ENCODE measurements at places on chromosomes 6 and 20.

DNA sequence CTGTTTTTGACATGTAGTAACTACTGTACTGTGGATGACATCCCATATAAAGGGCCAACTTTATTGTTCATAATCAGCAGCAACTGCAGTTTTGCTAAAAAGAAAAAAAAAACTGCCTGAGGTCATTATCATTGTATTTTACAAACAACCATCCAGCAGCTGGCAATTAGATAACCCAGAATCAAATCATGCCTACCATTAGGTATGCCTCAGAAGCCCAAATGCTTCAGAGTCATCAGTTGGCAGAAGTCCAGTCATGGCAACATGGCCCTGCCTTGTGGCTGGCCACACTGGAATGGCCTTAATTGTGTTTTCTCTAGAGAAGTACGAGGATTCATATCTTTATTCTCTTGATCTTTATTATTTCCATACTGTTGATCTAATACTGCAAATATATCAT is 462.4 kb upstream of the NRSN1 start:
- no peak for DNase-seq

GRCh38 chr6:91029211-91029610 is 442.3 kb upstream of the MAP3K7 start:
- DNase-seq: no peak

DNA sequence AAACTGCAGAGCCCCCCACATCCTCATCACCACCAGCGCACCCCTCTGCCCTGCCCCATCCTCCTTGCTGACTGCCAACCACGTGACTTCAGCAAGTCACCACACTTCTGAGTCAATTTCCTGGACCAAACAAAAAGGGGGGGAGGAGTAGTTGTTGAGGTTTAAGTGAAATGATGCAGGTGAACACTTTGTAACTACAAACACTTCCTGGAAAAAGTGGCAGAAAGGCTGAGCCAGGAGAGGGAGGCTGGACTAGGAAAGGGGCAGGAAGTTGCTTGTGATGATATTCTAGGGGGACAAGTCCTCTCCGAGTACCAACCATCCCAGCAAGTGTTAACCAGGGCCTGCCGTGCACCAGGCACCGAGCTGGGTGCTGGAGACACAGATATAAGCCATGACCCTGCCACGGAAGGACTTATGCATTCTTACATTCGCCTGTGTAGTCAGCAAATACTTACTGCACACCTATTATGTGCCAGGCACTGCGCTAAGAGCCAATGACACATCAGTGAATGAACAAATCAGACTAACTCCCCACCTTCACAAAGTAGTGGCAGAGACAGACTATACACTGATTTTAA is 67.3 kb downstream of the PREX1 start:
- peak; percentile 48 for DNase-seq

DNA sequence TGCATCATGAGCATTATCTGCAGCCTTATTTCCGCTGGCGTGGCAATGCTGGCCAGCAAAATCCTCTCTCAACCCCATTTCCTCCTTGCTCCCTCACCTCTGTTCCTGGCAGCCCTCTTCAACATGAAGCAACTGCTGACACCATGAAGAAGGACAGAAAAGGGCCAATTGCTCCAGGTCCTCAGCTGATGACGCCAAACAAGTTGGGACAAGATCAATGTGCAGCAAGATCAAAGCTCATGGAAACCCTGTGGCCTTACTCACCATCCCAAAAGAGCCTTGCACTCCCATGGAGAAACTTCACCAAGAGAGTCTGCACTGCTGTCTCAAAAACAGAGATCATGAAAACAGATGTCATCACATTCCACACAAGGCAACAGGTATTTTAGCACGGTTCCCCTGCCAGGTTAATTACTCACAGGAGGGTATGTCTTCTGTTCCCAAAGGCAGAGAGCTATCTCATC is 7.4 kb downstream of the GFOD1 start:
- no peak for DNase-seq

- no peak for DNase-seq
These were observed 13.2 kb upstream of the ATXN1 start for GRCh38 chr6:16774437-16774836.

DNA sequence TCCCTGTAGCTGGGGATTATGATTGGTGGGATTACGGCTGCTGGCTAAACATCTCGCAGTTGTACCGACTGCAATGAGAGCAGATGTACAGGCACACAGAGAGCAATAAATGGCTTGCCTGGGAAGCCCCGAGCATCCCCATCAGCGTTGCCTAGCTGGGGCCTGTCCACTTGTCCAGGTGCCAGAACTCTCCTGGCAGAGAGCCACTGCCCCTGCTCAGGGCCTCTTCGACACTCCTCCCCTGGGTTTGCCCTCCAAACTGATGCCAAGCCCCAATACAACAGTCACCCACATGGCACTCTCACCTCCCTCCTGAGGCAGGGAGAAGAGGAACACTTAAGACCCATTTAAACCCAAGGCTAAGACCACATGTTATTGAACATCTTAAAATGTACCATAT is 715.1 kb downstream of the PTPRT start:
- no peak for DNase-seq

Data from naive B cell (primary cell).